Fibroblast of mammary gland (primary cell): ENCODE measurements at places on chromosomes 7 and 10.

- DNase-seq = no peak
Measured at GRCh38 chr7:47806701-47807103, 141.6 kb downstream of the PKD1L1 start.

DNA sequence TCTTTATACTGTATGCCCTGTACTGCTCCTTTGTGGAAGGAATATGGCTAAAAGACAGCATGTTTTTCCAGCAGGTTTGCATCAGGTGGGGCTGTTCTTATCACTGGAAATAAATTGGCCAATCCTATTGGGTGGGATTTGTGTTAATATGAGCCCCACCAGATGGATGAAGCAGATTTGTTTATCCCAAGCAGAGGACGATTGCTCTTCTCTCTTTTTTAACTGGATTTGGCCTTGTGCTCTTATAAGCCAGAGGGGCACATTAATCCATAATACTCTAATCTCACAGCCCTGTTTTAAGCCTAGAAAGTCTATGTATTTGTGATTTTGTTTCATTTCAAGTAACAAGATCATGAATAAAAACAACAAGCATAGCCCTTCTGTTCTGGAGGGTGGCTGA, 240.1 kb upstream of the ADARB2 start:
- no peak for DNase-seq

DNA sequence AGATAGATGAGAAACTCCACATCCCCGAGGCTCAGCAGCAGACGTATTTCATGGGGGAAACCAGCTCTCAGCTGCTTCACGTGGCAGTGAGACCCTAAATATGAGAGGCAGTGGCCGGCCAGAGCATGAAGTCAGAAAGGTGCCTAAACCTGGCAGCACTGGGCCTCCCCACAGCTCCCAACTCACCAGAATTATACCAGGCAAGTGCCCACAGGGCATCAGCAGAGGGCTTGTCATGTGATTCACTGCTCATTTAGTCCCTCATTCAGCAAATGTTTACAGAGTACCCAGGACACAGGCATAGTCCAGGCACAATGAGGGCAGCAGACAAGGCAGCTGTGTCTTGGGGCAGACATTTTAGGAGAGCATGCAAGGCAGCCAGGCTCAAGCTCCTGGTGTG, 212.6 kb downstream of the PTPRN2 start:
- no peak for DNase-seq

DNA sequence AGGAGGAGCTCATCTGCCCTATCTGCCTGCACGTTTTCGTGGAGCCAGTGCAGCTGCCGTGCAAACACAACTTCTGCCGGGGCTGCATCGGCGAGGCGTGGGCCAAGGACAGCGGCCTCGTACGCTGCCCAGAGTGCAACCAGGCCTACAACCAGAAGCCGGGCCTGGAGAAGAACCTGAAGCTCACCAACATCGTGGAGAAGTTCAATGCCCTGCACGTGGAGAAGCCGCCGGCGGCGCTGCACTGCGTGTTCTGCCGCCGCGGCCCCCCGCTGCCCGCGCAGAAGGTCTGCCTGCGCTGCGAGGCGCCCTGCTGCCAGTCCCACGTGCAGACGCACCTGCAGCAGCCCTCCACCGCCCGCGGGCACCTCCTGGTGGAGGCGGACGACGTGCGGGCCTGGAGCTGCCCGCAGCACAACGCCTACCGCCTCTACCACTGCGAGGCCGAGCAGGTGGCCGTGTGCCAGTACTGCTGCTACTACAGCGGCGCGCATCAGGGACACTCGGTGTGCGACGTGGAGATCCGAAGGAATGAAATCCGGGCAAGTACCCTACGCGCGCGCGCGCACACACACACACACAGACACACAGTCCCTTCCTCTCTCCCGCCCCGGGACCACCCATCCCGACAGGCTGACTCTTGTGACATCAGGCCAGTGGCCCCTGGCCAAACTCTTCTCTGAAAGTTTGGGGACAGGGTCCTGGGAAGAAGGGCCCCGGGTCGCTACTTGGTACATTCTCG, 538 bp downstream of the TRIM8 start:
- peak; percentile 62 for DNase-seq

DNA sequence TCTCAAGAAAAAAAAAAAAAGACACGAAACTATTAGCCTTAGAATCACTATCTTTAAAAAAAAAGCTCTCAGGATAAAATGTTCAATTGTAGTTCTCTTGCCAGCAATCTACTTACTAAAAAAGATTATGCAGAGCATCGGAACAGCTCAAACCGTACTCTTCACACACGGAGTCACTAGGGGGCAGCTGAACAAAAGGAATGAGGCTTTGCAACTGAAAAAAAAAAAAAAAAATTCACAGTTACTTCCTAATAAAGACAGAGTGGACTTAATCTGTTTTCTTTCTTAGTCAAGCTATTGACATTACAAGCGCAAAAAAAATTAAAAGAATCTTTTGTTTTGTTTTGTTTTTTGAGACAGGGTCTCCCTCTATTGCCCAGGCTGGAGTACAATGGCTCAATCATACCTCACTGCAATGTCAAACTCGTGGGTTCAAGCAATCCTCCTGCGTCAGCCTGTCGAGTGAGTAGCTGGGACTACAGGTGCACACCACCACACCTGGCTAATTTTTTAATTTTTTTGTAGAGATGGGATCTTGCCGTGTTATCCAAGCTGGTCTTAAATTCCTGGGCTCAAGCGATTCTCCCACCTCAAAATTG, 11.5 kb downstream of the PMS2 start:
- peak; percentile 76 for DNase-seq

GRCh38 chr10:33066558-33067236, 108.7 kb upstream of the ITGB1 start:
- peak; percentile 42 for DNase-seq

- no peak for DNase-seq
Measured at GRCh38 chr10:90023950-90024349, 322.6 kb downstream of the KIF20B start.

- no peak for DNase-seq
Measured at GRCh38 chr7:29297194-29297890, 102.8 kb downstream of the CHN2 start.

GRCh38 chr7:4052130-4052529, 630.0 kb upstream of the FOXK1 start:
- DNase-seq = no peak

DNA sequence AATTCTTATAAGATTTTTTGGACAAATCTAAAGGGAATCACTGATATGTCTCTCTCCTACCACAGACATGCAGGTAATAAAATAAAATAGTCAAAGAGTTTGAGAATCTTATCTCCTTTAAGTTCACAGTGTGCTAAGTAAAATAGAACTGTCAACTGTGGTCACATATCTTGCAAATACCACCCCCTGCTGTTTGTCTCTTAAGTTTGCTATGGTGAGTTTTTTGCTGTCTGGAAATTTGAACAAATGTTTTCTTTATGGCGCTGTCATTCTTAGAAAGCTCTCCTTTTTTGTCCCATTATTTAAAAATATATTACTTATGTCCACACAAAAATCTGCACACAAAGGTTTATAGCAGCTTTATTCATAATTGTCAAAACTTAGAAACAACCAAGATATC, 19.6 kb downstream of the GIMAP5 start:
- DNase-seq = peak; percentile 21

DNA sequence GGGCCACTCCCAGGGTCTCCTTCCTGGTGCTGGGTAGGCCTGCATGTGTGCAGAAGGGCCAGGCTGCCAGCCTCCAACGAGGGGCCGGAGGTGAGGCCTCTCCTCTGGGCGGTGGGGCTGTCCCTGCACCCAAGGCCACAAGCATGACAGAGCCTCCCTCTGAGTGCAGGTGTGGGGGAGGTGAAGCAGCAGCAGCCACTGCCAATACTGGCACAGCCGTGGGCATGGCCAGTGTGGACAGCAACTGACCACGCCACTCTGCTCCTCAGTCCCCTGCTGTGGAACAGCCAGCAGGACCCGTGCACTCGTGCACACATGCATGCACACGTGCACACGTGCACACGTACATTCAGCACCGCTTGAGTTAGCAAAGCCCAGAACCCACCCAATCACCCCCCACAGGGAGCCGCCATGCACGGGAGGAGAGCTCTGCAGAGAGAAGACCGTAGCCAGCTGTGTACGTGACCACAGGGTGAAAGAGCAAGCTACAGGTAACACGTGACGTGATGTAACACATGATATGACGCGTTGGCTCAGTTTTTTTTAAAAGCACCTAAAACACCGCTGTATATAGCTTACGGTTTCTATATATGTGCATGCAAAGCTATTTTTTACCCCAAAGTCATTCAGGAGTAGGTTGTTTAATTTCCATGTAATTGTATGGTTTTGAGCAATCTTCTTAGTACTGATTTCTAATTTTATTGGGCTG, 23.1 kb downstream of the PAPOLB start:
- no peak for DNase-seq

DNA sequence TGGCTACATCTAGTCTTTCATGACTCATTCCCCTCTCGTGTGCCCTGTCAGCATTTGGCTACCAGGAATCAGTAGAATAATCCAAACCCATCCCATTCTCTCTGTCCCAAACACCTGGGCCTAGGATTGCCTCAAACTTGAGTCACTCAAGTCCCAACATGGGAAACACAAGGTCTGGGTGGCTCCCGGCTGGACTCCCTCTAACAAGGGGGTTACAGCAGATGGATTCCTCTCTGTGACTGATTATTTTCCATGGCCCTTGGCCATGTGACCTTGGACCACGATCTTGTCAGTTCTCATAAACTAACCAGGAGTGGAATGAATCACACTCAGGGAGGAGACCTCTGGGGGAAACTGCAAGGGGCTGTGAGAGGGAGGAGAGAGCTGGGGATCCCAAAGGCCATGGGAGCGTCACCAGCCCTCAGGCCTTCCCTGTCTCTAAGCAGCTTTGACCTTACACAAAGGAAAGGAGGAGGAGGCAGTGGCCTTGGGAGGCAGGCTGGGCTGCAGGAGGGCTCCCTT, 533.1 kb downstream of the KCNMA1 start:
- DNase-seq = peak; percentile 100

GRCh38 chr10:111750165-111750849, 433.3 kb downstream of the GPAM start:
- DNase-seq = no peak

GRCh38 chr7:24665564-24666294, 91.5 kb downstream of the GSDME start:
- peak; percentile 64 for DNase-seq
